Muscle of leg (tissue), 16 donors: ENCODE measurements at places on chromosomes 16 and 17. TPM values are rescaled to one million over a fixed set of nuclear protein-coding genes. Genes with fewer than 3 reads are reported as not detected.

DNA sequence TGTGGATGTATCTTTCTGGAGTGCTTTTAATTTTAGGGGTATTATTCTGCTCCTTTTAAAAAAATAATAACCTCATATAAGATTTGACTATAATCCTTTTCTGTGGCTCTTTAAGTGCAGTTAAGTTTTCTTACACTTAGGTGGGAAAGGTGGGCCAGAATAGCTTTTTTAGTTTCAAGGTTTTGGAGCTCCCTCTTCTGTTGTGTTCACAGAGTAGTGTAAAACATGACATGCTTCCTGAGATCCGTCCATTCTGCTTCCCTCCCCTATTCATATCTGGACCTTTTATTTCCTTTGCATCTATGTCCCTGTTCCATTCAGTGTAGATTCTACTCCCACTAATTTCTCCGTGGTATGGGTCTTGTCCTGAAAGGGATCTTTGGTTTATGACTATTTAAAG is 12.8 kb downstream of the LRRC36 start:
- DNase-seq, result no peak
- H3K36me3 ChIP-seq, result no peaks in the 10 kb centered on the region
- H3K4me1 ChIP-seq, result no peaks in the 10 kb centered on the region
- no peak overlapping the region for H3K27ac ChIP-seq
- no peaks in the 10 kb centered on the region for H3K27me3 ChIP-seq
- H3K4me3 ChIP-seq, result no peak overlapping the region

GRCh38 chr16:20902426-20902825 is 1.9 kb downstream of the LYRM1 start:
- peaks cover 37% of the 10 kb centered on the region for H3K4me1 ChIP-seq
- DNase-seq, result no peak
- H3K4me3 ChIP-seq, result no peak overlapping the region

The TEKT3 gene
- total RNA-seq, result 1.9 TPM

The HSPB9 gene
- 0.13 TPM for total RNA-seq

- H3K4me3 ChIP-seq, result no peak overlapping the region
- no peaks in the 10 kb centered on the region for H3K4me1 ChIP-seq
- H3K36me3 ChIP-seq, result no peaks in the 10 kb centered on the region
Measured at GRCh38 chr17:11144358-11145233, 96.4 kb upstream of the SHISA6 start.

DNA sequence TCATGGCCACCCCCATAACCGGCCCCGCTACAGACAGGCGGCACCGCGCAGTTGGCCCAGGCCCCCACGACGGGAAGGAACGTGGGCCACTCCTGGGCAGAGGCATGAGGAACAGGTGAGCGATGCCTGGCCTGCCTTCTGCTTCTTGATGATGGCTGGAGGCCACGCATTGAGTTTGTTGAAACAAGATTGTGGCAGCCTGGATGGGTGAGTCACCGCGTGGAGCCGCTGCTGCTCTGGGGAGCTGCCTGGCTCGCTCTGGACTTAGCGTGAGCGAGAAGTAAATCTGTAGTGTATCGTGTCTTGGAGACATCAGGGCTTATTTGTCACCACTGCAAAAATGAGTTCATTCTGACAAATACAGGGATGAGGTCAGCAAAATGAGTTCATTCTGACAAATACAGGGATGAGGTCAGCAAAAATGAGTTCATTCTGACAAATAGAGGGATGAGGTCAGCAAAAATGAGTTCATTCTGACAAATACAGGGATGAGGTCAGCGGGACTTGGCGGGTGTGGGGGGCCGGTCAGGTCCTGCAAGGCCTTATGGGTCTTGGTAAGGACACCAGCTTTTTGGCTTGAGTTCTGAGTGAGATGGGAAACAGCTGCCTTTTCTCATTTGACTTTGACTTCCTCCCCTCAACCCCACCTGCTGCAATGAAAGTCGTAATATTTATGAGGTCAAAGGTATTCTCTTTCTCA is 93.0 kb downstream of the SEC14L1 start:
- no peak overlapping the region for H3K4me3 ChIP-seq
- DNase-seq, result peak; percentile 57
- no peaks in the 10 kb centered on the region for H3K27me3 ChIP-seq
- peak overlapping the region; percentile 21 for H3K27ac ChIP-seq

GRCh38 chr17:40600486-40601046 is 35.3 kb upstream of the CCR7 start:
- H3K4me3 ChIP-seq, result no peak overlapping the region
- DNase-seq, result no peak
- no peaks in the 10 kb centered on the region for H3K4me1 ChIP-seq
- no peaks in the 10 kb centered on the region for H3K36me3 ChIP-seq
- peaks cover 2% of the 10 kb centered on the region for H3K27me3 ChIP-seq
- H3K27ac ChIP-seq, result no peak overlapping the region

The CNTNAP1 gene
- 8.1 TPM for total RNA-seq

The CRYM gene
- 0.13 TPM for total RNA-seq
